Fibroblast of skin of right quadriceps (primary cell): ENCODE measurements at places on chromosomes 11 and 22.

DNA sequence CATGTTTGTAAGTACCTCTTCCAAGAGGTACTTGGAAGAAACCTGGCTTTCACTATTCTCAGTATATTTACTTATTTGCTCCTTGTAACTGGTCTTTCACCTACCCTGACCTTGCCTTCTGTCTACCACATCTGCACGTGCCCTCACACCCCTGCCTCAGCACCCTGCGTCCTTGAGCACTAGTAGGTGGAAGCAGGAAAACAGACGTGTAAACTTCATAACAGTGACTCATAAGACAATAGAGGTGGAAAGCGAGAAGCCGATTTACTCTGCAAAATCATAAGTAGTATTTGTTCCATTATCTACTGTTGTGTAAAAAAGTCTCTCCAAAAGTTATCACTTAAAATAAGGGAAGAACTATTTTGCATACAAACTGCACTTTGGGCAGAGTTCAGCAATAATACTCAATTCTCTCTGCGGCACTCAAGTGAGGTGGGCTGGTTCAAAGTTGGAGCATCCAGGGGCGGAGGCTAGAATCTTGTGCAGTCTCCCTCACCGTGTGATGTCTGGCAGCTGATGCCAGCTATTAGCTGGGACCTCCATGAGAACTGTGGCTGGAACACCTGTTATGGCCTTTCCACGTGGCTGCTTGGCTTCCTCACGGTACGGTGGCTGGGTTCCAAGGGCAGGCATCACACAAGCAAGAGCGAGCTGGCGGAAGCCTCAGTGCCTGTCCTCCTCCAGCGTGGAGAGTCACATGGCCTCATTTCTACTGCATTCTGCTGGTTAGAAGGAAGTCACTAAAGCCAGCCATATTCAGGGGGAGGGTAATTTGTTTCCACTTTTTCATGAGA is 30.4 kb downstream of the PACS1 start:
- DNase-seq = peak; percentile 11

- no peak for DNase-seq
Observed at GRCh38 chr11:65102142-65103095, 6.4 kb downstream of the VPS51 start.

- no peak for DNase-seq
Observed at GRCh38 chr11:71305451-71306125, 53.2 kb upstream of the SHANK2 start.

- peak; percentile 10 for DNase-seq
Observed at GRCh38 chr22:22060200-22061084, 77.9 kb upstream of the TOP3B start.

DNA sequence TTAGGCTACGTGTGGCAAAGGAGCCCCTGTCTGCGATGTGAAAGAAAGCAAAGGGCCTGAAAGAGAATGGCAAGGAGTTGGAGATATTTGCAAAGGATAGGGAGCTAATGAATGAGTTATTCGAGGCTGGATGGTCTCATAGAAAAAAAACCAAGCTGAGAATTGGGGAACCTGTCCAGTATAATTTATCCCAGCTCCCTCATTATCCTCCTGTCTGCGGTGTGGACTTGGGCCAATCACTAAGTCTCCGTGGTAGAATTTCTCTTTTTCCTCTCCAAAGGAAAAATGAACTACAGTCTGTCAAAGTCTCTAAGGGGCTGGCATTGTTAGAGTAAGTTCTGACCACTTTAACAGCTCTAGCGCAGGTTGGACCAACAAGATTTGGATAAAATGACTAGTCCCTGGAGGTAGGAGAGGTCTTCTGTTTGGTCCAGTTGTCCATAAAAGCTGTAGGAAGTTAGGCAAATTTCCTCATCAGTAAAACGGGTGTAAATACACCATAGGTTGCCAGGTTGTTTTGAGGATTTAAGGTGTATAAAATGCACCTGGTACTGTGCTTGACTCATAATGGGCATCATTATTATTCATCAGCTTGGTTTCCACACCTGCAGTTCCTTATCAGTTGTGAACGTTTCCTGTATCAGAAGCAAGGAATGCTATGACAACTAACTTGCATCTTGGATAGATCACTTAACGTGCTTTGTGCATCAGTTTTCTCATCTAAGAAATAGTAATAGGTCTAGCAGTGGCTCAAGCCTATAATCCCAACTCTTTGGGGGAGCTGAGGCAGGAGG is 10.3 kb upstream of the CDON start:
- no peak for DNase-seq

GRCh38 chr22:41300661-41301060 is 664 bp upstream of the ZC3H7B start:
- no peak for DNase-seq

GRCh38 chr11:133907841-133908241 is 48.9 kb downstream of the IGSF9B start:
- DNase-seq = no peak

- DNase-seq = no peak
Observed at GRCh38 chr11:2369896-2370295, 7.2 kb upstream of the CD81 start.

- DNase-seq = peak; percentile 13
Observed at GRCh38 chr22:46604306-46604690, 15.9 kb upstream of the GRAMD4 start.

DNA sequence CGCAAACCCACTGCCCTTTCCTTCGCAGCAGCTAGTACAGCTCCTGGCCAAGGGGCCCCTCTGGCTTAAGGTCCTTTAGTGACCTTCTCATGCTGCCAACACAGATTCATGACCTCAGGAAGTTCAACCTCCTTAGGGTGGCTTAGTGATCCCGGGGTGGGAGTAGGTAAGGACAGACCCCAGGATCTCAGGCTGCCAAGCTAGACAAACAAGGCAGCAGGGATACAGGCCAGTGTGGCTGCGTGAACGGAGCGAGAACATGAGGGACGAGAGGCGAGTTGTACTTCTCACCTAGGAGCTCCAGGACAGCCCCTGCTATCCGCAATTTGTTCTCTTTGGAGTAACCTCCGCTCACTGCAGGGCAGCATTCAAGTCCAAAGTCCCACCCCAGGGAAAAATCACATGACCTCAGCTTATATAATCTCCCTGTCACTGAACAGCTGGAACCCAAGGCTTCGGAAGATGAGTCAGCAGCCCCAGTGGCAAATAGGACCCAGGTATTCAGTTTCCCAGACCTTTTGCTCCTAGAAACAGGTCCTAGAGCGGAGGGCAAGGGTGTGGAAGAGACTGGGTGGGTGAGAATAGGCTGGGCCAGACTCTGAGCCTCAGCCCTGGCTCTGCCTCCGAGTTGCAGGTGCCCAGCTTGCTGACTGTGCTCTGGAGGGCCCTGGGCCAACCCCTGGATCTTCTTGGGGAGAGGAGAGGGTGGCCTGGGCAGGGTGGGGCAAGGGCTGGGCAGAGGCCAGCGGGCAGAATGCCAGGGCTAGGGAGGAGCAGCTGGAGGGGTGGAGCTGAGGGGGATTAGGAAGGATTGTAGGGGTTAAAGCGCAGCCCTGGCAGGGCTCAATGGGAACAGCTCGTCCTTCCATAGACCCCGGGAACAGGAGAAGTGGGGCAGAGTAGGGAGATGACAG is 13.1 kb downstream of the USP2 start:
- no peak for DNase-seq

DNA sequence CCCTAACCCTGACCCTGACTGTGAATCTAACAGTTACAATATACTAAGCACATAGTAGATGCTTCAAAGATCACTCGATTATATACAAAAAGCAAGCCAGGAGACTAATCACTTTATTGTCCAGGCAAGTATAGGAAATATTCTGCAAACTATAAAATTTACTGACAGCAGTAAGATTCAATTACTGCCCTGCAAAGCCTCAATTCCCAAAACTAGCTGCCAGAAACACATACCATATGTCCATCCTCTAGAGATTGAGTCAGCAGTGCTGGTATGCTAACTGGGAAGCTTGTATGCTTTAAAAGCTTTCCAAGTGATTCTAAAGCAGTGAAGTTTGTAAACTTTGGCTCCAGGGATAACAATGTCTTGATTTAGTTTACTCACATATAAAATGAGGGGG is 26.1 kb downstream of the CSTF3 start:
- DNase-seq = peak; percentile 88

GRCh38 chr11:45482331-45482730 is 183.1 kb downstream of the CHST1 start:
- DNase-seq = no peak

DNA sequence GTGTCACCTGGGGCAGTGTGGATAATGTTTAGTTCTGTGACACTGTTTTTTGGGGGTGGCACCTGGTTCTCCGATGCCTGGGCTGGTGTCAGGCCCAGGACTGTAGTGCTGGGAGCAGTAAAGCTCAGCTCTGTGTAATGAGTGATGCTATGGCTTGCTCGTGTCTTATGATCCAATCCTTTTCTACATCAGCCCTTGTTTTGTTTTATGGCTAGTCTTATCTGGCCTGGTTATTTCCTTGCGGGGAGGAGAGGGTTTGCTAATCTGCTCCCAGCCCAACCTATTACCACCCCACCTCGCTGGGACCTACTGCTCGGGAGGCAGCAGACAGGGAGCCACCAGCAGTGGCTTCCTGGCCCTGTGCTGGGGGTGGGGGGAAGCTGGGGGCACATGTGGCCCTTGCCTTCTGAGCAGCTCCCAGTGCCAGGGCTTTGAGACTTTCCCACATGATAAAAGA is 35.0 kb upstream of the TPBGL start:
- DNase-seq = no peak

DNA sequence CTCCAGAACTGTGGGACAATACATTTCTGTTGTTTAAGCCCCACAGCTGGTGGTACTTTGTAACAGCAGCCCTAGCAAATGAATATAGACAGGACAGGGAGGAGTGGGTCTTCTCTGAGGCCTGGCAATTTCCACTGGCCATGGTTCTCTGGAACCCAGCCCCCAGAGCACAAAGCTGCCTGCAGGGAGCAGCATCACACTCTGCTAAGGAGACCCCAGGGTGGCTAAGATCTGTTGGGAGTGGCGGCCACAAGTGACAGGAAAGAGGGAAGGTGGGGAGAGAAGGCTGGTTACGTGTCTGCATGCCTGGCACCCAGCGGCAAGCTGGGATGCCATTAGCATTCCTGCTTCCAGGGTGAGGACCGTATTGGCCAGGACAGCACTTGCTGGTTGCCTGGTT is 211.9 kb downstream of the ST3GAL4 start:
- no peak for DNase-seq

- no peak for DNase-seq
Observed at GRCh38 chr22:48629631-48630432, 1197.8 kb downstream of the BRD1 start.

- DNase-seq = peak; percentile 88
Observed at GRCh38 chr11:1863352-1864216, 10.7 kb downstream of the LSP1 start.

DNA sequence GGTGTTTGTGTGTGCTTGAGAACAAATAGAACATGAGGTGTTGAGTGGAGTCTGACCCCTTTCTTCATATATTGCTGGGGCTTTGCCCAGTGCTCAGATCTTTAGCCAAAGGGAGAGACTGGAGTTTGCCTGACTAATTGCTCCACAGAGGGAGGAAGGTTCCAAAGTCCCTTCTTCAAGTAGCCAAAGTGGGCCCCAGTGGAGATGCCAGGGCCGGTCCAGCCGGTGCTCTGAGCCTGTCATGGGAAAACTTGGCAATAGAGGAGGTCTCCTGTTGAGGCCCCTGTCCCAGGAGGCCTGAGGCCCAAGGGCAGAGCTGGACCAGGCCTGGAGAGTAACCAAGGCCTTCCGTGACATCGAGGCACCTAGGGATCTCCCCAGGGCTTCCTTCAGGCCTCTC is 112.3 kb downstream of the DSCAML1 start:
- DNase-seq = no peak

DNA sequence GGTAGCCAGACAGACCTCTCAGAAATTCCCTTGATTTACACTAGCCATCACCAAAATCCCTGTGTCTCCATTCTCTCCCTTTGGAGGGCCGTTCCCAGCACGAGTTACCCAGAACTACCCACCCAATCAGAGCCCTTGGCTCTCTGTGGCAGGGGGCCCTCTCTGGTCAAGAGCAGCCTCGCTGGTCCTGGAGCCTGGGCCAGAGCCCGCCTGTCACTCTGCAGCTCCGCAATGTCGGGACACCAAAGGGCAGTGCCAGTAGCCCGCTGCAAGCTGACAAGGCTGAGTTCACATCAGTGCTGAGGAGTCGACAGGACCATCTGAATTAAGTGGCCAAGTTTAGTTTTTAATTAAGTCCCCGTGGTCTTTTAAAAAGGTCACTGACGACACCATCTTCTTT is 241.6 kb downstream of the ST3GAL4 start:
- no peak for DNase-seq

GRCh38 chr11:75775056-75775455 is 6.5 kb downstream of the DGAT2 start:
- DNase-seq = no peak

GRCh38 chr11:32864555-32864954 is 28.1 kb upstream of the QSER1 start:
- no peak for DNase-seq

GRCh38 chr11:108854346-108854745 is 189.5 kb downstream of the DDX10 start:
- no peak for DNase-seq

GRCh38 chr22:39519681-39520225 is 609 bp upstream of the ATF4 start:
- peak; percentile 59 for DNase-seq

DNA sequence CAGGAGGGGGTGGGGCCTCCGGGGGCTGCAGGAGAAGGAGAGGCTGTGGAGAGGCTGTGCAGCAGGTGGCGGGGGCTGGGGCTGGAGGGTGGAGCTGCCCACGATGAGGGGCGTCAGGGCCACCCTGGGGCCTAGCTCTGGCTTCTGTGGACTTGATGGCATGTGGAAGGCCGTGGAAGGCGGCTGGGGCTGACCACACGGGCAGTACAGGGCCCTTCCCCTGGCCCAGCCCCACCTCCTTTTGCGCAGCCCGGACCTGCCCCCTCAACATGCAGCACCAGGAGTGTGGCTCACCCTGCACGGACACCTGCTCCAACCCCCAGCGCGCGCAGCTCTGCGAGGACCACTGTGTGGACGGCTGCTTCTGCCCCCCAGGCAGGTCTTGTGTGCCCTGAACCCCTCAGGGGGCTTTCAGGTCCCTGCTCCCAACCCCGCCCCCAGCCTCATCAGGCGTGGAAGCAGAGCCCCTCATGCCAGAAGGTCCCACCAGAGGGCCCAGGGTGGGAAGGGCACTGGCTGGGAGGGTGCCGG is 6.1 kb downstream of the MUC5B start:
- no peak for DNase-seq

DNA sequence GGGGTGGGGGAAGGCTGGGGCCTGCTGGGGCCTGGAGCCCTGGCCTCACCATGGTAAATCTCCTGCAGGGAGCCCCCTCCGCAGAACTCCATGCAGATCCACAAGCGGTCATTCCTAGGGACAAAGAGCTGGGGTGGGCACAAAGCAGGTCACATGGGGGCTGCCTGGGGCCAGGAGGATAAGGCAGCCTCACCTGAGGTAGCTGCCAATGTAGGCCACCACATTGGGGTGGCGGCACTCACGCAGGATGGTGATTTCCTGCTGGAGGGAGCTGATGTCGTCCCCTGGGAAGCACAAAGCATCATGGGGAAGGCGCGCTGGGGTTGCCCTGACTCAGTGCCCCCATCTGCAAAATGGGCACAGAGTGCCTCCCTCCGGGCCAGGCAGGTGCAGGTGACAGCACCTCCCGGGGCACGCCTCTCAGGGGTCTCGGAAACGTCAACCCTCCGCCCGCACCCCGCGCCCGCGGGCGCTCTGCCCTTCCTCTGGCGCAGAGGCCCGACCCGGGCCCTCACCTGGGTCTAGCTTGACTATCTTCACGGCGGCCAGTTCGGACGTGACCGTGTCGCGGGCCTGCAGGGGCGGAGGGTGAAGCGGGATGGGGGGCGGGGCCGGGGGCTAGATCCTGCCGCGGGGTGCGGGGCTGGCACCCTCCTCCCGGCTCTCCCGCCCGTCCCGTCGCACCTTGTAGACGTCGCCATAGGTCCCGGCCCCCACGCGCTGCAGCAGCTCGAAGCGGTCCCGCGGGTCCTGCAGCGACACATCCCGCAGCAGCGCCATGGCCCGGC is 450 bp downstream of the MAP4K2 start:
- no peak for DNase-seq

- DNase-seq = peak; percentile 34
Observed at GRCh38 chr11:88357323-88358039, 19.9 kb upstream of the CTSC start.
